ENCODE measurements at places on chromosomes 1 and 21.

DNA sequence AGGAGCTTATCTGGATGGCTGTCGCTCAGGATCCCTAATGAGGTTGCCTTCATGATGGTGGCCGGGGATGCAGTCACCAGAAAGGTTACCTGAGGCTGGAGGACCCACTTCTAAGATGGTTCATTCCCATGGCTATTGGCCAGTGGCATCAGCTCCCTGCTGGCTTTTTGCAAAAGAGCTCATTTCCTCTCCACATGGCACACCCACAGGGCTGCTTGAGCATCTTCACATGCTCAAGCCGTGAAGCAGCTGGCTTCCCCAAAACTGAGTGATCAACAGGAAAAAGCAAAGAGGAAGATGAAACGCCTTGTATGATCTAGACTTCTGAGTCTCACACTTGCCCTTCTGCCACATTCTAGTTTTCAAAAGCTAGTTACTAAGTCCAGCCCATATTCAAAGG lies 124.6 kb upstream of the CXADR start:
- no peak for DNase-seq

DNA sequence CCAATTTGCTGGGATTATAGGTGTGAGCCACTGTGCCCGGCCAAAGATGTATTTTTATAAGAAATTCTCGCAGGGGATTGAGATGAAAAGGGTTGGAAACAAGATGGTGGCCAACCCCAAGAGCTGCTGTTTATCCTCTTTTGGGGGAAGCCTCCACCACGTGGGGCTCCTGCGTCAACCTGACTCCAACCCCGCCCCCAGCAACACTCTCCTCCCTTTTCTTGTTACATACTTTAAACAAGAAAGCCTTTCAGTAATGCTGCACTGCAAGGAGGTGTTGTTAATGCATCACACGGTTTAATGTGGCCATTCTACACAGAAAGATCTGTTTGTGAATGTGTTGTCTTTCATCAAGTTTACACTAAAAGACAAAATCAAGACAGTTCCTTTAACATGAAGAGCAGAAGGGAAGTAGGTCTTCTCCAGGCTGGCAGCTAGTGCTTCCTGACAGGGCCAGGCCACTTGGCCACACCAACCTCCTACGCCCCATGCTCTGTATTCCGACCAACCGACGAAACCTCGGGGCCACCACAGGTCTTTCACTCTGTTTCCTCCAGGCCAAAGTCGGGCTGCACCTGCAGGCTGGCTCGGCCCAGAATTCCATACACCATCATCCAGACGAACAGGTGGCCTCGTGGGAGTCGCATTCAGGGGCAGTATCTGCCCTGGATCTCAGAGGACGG lies 25.9 kb downstream of the C2CD2 start:
- DNase-seq = no peak

- no peak for DNase-seq
These were observed 74.1 kb downstream of the GALNT2 start for GRCh38 chr1:230141021-230141648.

DNA sequence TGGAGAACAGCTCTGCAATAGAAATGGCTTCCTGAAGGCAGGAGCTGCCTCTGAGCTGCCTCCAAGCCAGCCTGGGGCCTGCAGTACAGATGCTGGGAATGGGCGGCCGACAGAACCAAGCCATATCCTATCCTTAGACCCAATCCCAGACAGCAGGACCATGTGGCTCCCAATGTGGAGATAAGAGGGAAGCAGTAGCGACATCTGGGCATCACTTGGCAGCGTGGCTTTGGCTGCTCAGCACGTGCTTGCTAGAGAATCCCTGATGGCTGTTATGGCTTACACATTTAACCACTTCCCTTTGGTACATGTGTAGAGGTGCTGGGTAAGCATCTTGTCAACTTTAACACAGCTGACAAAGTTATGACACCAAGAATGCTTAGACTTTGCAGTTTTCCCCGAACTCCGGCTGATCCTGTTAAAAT lies 87.7 kb downstream of the MAN1C1 start:
- DNase-seq = no peak

DNA sequence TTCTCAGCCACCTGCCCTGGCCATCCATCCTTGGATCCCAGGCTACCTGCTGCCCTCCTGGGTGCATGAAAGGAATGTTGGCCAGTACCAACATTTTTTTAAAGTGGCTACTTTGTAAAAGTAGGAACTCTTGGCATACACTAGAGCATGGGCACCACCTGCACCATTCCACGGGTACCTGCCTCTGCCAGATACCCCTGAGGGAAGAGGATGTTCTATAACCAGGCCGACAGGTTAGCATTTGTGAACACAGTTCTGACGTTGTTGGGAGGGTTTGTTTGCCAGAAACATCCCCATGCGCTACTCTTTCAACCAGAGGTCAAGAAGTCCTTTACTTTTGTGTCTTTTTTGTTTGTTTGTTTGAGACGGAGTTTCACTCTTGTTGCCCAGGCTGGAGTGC lies 43.0 kb downstream of the EVA1C start:
- no peak for DNase-seq

GRCh38 chr1:33130297-33130696 lies 49.3 kb downstream of the AZIN2 start:
- DNase-seq = no peak

- DNase-seq = no peak
These were observed 774 bp upstream of the WDTC1 start for GRCh38 chr1:27233667-27234048.

GRCh38 chr1:191953526-191953925 lies 204.7 kb upstream of the RGS18 start:
- DNase-seq = no peak

- DNase-seq = no peak
These were observed 39.9 kb downstream of the MSH4 start for GRCh38 chr1:75836528-75837100.

- DNase-seq = no peak
These were observed 738 bp downstream of the LURAP1 start for GRCh38 chr1:46203738-46204405.
